ENCODE measurements at places on chromosomes 7 and 10. TPM values are rescaled to one million over a fixed set of nuclear protein-coding genes. Genes with fewer than 3 reads are reported as not detected.

DNA sequence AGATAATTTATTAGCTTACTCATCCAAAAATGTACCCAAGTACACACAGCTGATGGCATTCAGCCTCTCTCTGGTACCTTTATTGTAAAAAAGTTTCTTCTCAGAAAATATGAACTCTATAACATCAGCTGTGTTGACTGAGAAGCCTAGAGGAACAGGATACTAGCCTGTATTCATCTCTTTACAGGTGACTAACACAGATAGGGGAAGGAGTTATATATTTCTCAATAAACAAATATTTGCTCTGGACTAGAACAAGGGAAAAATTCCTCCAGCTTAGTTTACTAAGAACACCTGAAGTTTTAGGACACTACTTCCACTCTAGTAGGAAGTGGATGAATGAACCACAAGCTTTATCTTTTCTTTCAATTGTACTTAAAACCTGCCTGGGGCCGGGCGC, 67.8 kb downstream of the ZNF248 start:
- no peak for DNase-seq

GRCh38 chr10:107915215-107915610, 750.7 kb upstream of the SORCS1 start:
- no peak for DNase-seq

GRCh38 chr7:156162451-156162850, 350.2 kb upstream of the SHH start:
- DNase-seq = no peak

DNA sequence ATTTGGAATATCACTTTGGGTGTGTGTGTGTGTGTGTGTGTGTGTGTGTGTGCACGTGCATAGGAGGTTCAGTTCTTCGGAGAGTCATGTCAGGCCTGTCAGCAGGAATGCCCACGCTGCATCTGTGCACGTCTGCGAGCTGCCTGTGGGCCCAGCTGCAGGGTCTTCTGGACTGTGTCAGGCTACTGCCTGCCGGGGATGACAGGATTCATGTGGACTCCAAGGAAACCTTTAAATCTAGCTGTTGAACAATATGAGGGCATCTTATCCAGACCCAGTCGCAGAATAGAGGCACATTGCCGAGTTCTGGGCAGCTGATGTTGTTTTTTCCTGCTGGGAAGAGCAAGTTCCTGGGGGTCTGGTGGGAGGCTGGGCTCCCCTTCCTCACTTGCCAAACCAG, 19.0 kb downstream of the AQP1 start:
- no peak for DNase-seq

GRCh38 chr10:95245425-95246055, 45.3 kb downstream of the PDLIM1 start:
- DNase-seq = no peak

DNA sequence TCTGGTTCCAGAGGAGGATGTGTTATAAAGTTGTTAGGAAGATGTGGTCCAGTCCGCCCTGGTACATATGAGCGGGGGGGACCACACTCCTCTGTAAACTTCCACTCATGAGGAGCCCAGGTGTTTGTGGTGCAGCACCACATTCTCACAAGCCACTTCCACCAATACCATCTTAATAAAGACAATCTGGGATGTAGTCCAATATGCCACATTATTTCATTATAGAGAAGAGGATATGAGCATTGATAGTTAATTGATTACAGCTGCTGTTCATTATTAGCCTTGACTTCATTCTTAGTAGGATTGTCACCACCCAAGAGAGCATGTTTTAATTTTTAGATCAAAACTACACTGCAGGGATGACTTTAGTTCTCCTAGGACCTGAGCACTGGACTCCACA, 40.5 kb downstream of the ERCC6 start:
- no peak for DNase-seq

- DNase-seq = no peak
Observed at GRCh38 chr10:118955951-118956801, 73.3 kb upstream of the NANOS1 start.

- DNase-seq = no peak
Observed at GRCh38 chr7:38880035-38880434, 29.0 kb downstream of the VPS41 start.

GRCh38 chr10:125006921-125007426, 65.1 kb downstream of the ZRANB1 start:
- DNase-seq = no peak

- DNase-seq = no peak
Observed at GRCh38 chr10:89151857-89152256, 55.3 kb downstream of the CH25H start.

GRCh38 chr7:100366411-100367250, 6.7 kb upstream of the PILRA start:
- DNase-seq = no peak

DNA sequence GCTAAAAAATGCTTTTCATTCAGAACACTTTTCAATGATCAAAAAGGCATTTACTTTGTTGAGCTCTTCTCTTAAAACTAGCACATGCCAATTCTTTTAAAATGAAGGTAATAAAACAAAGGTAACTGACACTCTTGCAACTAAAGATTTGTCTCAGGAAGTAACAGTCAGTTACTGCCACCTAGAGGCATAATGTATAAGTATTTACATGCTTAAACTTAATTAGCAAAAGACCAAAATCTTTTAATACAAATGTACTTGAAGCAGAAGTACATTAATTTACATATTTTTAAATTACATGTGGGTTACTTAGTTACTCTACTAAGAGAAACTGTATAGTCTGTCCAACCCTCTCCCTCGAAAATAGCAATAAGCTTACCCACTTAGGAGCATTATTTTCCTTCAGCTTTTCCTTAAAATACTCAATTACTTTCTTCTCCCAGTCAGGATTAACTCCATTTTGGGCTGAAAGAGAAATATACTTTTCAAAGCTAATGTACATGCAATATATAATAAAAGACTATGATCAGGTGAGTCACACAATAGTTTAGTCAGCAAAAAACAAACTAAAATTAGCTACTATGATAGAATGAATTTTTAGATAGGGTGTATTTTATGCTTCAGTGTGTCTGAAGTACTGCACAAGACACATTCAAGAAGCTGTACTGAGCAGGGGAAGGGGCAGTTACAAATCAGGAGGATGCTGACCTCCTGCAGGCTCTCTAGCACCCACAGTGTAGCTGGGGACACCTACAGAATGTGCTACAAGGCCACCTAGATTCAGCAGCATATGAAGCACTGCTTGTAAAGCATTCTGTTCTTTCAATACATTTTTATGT, 13.0 kb downstream of the MCMBP start:
- DNase-seq = no peak

DNA sequence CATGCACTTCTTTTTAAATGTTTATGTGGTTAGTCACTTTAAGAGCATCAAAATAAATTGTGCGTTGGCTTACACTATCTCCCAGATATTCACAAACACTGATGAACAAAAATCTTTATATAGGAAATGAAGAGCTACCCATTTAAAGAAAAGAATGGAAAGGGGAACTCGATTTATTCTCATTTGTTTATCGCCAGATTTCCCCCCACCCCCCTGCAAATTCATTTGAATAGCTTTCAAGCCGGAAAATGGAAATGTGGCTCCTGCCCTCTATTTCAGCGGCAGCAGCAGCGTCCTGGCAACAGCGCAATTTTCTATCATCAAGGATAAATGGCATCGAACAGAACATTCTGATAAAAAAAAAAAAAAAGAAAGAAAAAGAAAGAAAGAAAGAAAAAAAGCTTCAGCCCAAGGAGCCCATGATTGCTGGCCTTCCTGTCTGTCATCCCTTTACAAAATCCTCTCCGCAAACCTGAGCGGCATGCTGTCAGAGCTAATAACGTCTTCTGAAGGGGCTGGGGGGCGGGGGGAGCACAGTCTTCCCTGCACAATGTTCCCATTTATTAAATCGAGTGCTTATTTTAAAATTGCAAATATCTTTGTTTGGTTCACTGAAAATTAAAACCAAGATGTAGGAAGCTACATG, 13.7 kb upstream of the DLX6 start:
- DNase-seq = no peak

CLCN1 gene
- 0.09 TPM for total RNA-seq

PON1 gene
- not detected for total RNA-seq

PRSS2 gene
- total RNA-seq = not detected

TYW1B gene
- total RNA-seq = 3.4 TPM

FGL2 gene
- not detected for total RNA-seq

CDC14C gene
- not detected for total RNA-seq

TIMM23 gene
- 72.0 TPM for total RNA-seq

FAM25A gene
- not detected for total RNA-seq

FLNC gene
- total RNA-seq = 5.6 TPM

ATP6V1F gene
- total RNA-seq = 144 TPM

ITPRID1 gene
- total RNA-seq = not detected
